ENCODE measurements at places on chromosomes 1 and 21.
A peak's percentile ranks its signal among the peaks of the same experiment; 100 is the strongest.

- no peak for DNase-seq
These were observed 29.1 kb upstream of the GRHL3 start for GRCh38 chr1:24289937-24290595.

GRCh38 chr1:82564333-82564732, 763.6 kb downstream of the ADGRL2 start:
- no peak for DNase-seq

- DNase-seq = no peak
These were observed 56.4 kb downstream of the TRABD2B start for GRCh38 chr1:47940779-47941178.

- no peak for DNase-seq
These were observed 306.6 kb downstream of the PCP4 start for GRCh38 chr21:40173816-40174215.

DNA sequence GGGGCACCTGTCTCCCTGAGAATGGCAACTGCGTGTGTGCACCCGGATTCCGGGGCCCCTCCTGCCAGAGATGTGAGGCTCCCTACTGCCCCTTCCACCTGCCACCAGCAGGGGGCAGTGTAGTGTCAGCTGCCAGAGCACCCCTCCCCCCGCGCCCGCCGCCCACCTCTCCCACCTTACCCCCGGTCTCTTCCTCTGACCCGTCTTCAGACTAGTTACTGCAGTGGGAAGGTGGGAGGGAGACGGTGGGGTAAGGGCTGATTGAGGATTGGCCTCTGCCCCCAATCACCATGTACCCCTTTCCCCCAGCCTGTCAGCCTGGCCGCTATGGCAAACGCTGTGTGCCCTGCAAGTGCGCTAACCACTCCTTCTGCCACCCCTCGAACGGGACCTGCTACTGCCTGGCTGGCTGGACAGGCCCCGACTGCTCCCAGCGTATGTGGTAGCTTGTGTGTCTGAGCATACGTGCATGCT, 10.1 kb upstream of the LRRC71 start:
- DNase-seq = peak; percentile 65

- DNase-seq = no peak
These were observed 40.5 kb upstream of the ITPKB start for GRCh38 chr1:226779561-226779960.

Data from activated CD4-positive, alpha-beta T cell treated with anti-CD3 and anti-CD28 coated beads, Interleukin-2, Interleukin-6, amounts not matched to agents 100 ng/mL and 50 ng/mL, durations not matched to agents 16 hours and 8 hours (primary cell).